CD4-positive, alpha-beta T cell treated with Interleukin-15 for 1 hour (primary cell): ENCODE measurements at places on chromosomes 7 and 10.

DNA sequence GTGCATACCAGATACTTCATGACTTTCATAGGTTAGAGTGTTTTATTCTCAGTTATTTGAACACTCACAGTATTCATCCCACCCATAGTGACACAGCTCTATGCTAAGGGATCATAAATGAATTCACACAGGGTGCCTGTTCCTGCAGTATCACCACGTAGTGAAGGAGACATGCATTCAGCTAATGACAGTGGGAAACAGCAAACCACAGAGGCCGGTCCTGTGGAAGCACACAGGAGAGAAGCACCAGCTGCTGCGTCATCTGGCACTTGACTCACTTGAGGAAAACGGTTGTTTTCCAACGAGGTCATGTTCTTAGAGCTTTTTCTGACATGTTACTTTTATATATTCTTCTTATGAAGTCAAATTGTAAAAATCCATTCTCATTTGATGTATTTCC is 73.0 kb downstream of the UBE3C start:
- no peak for DNase-seq

- DNase-seq: no peak
These were observed 70.2 kb upstream of the PDE1C start for GRCh38 chr7:32140210-32140939.

DNA sequence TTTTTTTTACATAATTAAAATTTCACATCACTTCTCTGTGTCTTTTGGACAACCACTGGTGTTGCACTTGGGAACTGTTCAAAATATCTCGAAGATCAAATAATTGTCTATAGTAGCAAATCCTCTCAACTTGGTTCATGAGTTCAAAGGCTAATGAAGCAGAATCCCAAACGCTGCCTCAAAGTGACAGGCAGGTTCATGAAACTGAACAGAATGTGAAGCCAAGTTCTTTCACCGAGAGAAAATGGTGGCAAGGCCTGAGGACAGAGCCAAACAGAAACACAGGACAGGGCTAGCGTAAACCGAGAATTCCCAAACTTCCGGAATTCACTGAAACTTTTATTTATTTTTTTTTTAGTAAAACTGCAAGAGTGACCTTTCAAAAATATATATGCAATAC is 21.1 kb downstream of the SMURF1 start:
- DNase-seq: no peak

DNA sequence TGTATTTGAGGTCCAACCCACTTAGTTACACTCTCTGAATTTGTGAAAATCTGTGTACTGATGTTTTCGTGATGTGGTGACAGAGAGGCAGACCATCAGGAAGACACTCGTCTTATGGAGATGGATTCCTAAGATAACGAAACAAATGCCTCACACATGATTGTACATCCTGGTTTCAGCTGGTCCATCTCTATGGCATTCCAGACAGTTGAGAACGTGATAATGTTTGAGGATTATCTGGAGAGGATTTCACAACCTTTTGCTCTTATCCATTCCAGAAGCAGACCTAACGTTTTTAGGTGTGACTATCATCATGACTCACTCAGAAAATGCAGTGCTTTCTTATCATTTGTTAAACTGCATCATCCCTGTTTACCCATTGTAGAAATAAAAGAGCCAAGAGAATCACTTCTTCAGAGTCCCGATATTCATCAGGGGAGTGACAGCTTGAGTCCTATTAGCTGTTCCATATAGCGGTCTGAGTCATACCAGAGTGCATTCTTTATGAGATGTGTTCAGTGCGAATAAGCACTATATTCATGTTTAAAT is 74.5 kb downstream of the BMPER start:
- DNase-seq: no peak

DNA sequence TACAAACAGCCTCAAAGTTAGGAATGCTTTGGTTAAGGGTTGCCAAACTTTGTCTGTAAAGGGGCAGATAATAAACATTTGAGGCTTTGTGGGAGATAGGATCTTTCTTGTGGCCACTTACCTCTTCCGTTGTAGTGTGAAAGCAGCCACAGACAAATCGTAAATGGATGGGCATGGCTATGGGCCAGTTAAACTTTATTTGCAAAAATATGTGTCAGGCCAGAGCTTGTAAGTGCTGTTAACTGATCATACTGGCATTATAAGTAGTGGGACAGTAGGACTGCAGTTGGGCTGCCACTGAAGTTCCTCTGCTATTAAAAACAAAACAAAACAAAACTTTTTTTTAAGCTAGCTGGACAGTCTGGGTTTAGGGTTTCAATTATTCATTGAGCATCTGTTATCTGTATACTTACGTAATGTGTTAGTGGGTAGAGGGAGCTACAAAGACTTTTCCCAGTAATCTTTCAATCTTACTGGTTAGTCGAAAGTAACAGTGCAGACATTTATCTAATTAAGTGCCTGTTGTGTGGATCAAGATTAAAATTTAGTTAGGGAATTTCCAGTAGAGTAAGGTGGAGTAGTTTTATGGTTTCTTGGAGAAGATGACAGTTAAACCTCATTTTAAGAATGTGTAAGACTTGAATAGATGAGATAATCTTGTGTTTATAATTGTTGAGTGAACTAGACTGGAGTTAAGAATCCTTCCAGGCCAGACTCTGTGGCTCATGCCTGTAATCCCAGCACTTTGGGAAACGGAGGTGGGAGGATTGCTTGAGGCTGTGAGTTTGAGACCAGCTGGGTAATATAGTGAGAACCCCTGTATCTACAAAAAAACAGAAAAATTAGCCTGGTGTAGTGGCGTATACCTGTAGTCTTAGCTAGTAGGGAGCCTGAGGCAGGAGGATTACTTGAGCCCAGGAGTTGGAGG is 100.1 kb downstream of the BTRC start:
- no peak for DNase-seq

DNA sequence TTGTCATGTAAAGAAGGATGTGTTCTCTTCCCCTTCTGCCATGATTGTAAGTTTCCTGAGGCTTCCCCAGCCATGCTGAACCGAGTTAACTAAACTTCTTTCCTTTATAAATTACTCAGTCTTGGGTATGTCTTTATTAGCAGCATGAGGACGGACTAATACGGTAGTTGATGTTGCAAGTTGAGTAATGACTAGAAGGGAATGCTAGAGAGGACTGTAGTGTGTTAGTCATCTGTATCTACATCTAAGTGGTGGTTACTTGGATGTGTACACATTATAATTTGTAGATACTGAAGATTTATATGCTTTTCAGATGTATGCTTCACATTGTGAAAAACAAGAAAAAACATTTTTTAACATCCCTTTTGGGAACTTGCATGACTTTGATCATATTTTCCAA is 244.6 kb downstream of the POLR1F start:
- no peak for DNase-seq

DNA sequence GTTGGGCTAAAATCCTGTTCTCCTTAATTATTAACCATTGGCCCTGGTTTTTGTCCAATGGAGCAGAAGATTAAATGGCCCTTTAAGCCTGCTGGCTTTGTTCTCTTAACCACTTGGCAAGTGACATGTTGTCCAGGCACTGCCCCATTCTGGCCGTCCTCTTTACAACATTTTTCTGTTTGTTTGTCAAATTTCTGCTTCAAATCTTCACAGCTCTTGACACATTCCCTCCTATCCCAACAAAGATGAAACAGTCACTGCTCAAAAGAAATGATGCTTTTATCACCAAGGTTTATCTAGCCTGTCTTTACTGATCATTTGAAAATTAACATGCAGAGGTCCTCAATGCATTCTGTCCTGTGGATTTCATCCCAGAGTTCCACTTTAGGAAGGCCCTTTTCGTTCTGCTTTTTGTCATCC is 700.4 kb downstream of the KCNMA1 start:
- DNase-seq: no peak

DNA sequence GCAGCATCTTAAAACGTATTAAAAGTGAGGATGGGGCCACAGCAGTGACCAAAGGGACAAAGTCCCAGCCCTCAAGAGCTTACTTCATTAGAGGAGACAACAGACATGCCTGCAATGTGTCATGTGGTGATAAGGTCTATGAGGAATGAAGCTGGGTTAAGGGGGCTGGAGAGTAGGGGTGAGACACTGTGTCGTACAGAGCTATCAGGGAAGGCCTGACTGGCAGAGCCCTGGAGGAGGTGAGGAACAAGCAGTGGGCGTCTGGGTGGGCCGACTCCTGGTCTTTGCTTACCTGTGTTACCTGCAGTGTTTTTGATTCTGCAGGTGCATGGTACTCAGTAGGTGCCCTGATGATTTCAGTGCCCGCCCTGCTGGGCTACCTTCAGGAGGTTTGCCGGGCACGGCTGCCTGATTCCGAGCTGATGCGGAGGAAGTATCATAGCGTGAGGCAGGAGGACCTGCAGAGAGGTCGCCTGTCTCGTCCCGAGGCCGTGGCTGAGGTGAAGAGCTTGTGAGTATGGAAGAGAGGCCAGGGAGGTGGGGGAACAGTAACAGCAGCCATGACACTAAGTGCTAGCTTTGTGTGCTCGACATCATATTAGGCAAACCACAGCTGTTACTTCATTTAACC is 7.6 kb downstream of the ZFYVE27 start:
- no peak for DNase-seq
